ENCODE measurements at places on chromosomes 3 and 15. TPM values are rescaled to one million over a fixed set of nuclear protein-coding genes. Genes with fewer than 3 reads are reported as not detected.
A peak's percentile ranks its signal among the peaks of the same experiment; 100 is the strongest.

The ACAN gene
- total RNA-seq = not detected

The TMA7 gene
- total RNA-seq = 260 TPM

- H3K4me3 ChIP-seq = no peak overlapping the region
- H3K27ac ChIP-seq = no peak overlapping the region
- H3K4me1 ChIP-seq = peaks cover 2% of the 10 kb centered on the region
- H3K27me3 ChIP-seq = peaks cover 4% of the 10 kb centered on the region
- H3K36me3 ChIP-seq = peaks cover 5% of the 10 kb centered on the region
Measured at GRCh38 chr3:134576426-134576825, 74.4 kb downstream of the KY start.

DNA sequence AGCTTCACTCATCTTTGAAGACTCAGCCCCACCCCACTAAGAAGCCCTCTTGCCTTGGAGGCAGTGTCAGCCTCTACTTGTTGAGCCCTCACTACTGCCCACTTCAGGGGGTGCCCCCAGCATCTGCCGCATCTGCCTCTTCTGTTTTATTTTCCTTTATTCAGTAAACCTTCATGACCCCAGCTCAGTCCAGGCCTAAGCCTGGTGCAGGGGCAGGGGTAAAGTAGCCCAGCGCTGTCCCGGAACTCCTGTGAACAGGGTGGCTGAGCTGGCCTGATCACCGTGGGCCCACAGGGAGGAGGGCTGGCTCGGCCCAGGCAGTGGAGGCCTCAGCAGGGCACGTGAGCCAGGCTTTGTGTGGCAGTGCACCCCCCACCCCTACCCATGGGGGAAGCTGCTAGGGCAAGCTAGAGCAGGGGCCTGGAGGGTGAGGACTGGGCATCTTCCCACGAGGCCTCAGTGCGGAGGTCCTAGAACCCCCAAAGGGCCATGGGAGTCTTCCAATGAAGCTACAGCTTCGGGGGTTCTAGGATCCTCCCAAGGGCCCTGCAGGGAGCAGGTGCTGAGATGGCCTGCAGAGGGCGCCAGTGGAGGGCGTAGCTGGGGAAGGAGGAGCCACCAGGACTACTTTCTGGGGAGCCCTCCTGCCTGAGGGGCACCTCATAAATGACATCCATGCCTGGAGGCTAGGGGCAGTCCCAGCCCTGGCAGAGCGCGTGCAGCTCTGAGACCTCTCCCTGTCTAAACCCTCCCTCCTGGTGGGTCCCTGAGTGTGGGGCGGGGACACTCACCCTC, 36.0 kb downstream of the TSPAN3 start:
- H3K27ac ChIP-seq = peak overlapping the region; percentile 48
- peaks cover 48% of the 10 kb centered on the region for H3K36me3 ChIP-seq
- no peaks in the 10 kb centered on the region for H3K27me3 ChIP-seq

DNA sequence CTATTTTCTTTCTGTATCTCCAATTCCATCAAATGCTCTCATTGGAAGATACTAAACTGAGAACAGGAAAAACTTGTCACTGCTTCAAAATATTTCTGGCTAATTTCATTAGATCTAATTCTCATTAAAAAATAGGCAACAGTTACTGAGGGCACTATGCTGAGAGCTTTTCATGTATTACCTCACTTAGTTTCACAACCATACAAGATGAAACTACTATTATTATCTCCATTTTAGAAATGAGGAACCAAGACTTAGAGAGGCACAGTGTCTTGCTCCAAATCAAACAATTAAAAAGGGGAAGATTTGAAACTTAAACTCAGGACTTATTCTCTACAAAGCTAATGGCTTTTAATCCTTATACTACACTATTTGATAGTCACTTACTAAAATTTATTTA, 7.2 kb upstream of the OTOL1 start:
- H3K4me1 ChIP-seq = no peaks in the 10 kb centered on the region
- no peak for DNase-seq
- H3K27me3 ChIP-seq = peaks cover 16% of the 10 kb centered on the region
- no peaks in the 10 kb centered on the region for H3K36me3 ChIP-seq
- no peak overlapping the region for H3K27ac ChIP-seq

GRCh38 chr15:54208786-54209185, 230.5 kb downstream of the UNC13C start:
- DNase-seq = no peak
- no peak overlapping the region for H3K27ac ChIP-seq
- H3K36me3 ChIP-seq = no peaks in the 10 kb centered on the region
- no peak overlapping the region for H3K4me3 ChIP-seq
- H3K27me3 ChIP-seq = no peaks in the 10 kb centered on the region

DNA sequence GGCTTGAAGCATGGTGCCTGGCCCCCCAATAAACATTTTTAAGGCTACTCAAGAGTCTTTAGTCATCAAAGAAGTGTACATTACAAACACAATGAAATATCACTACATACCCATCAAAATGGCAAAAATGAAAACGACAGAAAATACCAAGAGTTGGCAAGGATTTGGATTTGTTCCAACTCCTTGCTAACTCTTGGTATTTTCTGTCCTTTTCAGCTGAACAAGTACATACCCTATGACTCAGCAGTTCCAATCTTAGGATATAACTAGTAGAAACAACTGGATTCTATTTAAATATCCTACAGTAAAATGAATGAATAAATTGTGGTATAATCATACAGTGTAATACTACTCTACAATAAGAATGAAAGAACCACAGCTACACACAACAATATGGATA, 25.1 kb upstream of the GABPB1 start:
- H3K36me3 ChIP-seq = peaks cover 5% of the 10 kb centered on the region
- H3K4me3 ChIP-seq = no peak overlapping the region
- peaks cover 7% of the 10 kb centered on the region for H3K4me1 ChIP-seq
- no peaks in the 10 kb centered on the region for H3K27me3 ChIP-seq

DNA sequence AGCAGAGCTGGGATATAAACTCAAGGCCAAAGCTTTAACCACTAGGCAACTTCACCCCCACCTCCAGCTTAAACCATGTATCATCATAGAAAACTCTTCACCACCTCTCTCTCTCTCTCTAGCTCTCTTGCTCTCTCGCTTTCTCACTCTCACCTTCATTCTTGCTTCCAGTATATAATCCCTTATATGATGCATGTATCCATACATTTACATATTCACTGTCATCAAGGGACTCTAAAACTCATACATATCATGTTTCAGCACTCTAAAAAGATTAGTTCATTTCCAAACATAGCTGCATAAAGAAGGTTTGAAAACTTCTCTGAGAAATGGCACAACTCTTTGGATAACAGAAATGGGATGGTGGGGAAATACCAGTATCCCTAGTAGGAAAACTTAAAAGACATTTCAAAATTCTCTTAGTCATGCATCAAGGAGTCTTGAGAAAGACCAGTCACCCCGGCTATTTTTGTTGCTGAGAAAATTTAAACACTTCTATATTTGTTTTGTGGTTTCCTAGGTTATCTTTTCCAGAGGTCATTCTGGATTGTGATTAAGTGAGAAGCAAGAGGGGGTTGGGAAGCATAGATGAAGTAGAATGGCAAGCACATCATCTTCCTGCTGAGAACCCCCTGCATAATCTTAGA, 447.8 kb upstream of the THBS1 start:
- no peak overlapping the region for H3K4me3 ChIP-seq
- H3K36me3 ChIP-seq = peaks cover 2% of the 10 kb centered on the region
- no peak overlapping the region for H3K27ac ChIP-seq
- peaks cover 24% of the 10 kb centered on the region for H3K27me3 ChIP-seq

DNA sequence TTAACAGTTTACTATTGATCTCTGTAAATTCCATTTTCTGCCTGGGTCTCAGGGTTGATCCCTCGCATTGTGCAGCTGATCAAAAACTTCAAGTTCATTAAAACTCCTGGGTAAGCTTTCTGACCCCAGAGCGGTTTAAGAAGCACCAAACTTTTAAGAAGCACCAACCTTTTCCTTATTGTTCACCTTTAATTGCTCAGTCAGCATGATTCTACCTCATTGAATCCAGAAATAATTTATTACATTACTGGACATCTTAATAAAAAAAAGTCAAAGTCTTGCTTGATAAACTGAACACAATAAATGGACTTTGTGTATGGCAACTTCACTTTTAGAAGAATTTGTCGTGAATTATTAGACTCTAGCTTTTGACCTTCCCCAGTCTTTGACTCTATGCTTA, 46.9 kb downstream of the HDGFL3 start:
- peaks cover 7% of the 10 kb centered on the region for H3K27me3 ChIP-seq
- no peak for DNase-seq
- H3K4me3 ChIP-seq = no peak overlapping the region
- H3K27ac ChIP-seq = no peak overlapping the region
- H3K36me3 ChIP-seq = peaks cover 25% of the 10 kb centered on the region

DNA sequence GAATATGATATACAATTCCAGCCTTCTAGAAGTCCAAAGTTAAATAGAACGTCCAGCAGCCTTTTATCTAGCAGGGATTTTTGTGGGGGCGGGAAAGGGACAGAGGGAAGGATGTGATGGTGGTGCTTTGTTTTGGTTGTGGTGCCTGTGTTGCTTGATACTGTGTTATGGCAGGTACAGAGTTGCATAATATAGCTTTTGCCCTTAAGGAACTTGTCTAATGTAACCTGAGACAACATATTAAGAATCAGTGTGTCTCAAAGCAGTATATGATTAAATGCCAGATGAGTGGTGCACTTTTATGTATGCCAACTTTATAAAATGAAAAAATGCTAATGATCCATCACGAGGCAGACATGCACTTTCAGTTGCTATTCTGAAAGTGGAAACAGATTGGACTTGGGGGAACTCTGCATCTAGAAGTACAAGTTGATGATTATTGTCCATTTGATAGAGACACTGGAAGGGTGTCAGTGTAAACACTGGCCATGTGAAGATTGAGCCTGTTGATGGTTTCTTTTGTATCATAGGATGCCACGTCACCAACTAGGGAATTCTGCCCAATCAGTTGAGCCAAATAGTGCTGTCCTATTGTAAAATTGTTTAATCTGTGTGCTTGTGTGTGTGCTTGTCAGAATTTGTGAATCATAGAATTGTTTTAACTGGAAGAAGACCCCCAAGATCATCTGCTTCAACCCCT, 23.0 kb downstream of the NEO1 start:
- no peak overlapping the region for H3K4me3 ChIP-seq
- no peak for DNase-seq
- H3K36me3 ChIP-seq = no peaks in the 10 kb centered on the region
- H3K27me3 ChIP-seq = no peaks in the 10 kb centered on the region
- no peaks in the 10 kb centered on the region for H3K4me1 ChIP-seq
- no peak overlapping the region for H3K27ac ChIP-seq

DNA sequence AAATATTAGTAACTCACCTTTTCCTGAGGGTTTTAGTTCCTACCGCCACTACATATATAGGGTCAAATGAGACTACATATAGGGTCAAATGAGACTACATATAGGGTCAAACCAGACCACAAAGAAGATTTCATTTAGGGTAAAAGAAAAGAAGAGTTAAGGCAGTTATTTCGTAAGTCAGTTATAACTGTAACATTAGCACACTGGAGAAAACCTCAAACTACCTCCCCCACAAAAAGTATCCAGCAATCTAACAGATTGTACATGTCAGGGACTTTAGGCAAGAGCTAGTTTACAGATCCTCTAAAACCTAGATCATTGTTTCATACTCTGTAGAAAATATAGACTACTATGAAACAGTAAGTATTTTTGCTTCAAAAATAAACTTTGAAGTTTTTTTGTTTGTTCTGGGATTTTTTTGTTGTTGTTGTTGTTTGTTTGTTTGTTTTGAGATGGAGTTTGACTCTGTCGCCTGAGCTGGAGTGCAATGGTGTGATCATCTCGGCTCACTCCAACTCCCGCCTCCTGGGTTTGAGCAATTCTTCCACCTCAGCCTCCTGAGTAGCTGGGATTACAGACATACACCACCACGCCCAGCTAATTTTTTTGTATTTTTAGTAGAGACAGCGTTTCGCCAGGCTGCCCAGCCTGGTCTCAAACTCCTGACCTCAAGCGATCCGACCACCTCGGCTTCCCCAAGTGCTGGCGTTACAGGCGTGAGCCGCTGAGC, 92.4 kb upstream of the CGNL1 start:
- H3K27me3 ChIP-seq = no peaks in the 10 kb centered on the region
- no peaks in the 10 kb centered on the region for H3K4me1 ChIP-seq
- H3K36me3 ChIP-seq = peaks cover 35% of the 10 kb centered on the region
- H3K27ac ChIP-seq = no peak overlapping the region

GRCh38 chr3:46846624-46847542, 16.4 kb downstream of the MYL3 start:
- no peaks in the 10 kb centered on the region for H3K36me3 ChIP-seq
- H3K4me3 ChIP-seq = peak overlapping the region; percentile 61
- H3K4me1 ChIP-seq = no peaks in the 10 kb centered on the region
- no peak overlapping the region for H3K27ac ChIP-seq
- H3K27me3 ChIP-seq = peaks cover 25% of the 10 kb centered on the region
- no peak for DNase-seq

DNA sequence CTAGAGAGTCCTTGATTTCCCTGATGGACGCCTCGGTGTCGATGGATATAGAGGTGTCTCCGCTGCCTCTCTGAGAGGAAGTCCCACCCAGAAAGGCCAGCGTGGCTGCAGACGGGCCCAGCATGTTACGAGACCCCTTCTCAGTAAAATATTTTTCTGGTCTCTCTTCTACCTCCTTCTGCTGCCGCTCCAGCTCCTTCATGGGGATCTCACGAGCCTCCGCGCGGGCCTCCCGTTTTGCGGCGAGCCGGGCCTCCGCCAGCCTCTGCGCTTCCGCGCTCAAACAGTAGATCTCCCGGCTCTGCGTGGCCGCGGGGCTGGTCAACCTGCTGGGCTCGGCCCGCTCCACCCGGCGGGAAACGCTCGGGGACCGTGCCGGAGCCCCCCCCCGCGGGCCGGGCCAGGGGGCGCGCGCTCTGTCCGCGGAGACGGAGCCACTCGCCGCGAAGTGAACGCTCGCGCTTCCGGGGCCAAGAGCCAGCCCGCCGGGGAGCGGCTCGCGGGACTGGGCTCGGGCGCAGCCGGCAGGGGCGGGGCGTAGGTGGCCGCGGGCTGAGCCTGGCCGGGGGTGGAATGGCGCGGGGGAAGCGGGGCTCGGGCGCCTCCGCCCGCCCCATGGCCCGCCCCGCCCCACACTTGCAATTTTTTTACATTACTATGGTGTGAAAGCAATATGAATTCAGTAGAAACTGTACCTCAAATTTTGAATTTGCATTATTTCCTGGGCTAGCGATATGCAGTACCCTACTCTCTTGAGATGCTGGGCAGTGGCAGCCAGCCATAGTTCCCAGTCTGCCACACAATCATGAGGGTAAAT, 10.2 kb upstream of the KCNMB3 start:
- peaks cover 8% of the 10 kb centered on the region for H3K27me3 ChIP-seq
- DNase-seq = peak; percentile 84
- H3K4me1 ChIP-seq = peaks cover 14% of the 10 kb centered on the region
- peaks cover 12% of the 10 kb centered on the region for H3K36me3 ChIP-seq
- peak overlapping the region; percentile 78 for H3K4me3 ChIP-seq

DNA sequence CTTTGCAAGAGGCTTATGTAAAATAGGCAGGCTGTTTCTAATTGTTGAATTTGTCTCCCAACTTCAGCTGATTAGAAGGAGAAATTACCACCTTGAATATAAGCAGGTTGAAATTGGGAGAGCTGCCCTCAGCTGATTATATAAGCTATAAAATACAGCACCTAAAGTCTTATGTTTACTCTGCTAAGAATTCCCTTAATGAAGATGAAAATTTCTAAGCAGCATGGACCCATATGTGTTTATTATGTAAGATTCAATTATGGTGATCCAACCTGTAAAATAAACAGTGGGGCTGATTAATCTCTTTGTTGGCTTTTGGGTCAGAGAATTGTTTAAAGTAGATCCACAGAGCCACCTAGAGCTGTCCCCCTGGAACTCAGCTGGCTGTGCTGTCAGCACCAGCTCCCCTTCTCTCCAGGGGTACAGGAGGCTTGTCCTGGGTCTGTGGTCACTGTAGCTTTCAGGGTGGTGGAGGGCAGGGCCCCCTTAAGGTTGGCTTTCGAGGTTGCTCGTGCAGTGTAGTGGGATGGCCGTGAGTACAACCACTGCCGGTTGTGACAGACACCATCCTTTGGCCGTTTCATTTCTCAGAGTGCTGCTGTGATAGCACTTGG, 9.5 kb downstream of the SLCO3A1 start:
- no peaks in the 10 kb centered on the region for H3K27me3 ChIP-seq
- no peak for DNase-seq
- H3K27ac ChIP-seq = no peak overlapping the region
- peaks cover 67% of the 10 kb centered on the region for H3K4me1 ChIP-seq

Data from activated naive CD8-positive, alpha-beta T cell treated with anti-CD3 and anti-CD28 coated beads, Interleukin-2, amount 10 ng/mL, durations not matched to agents 7 days and 5 days (primary cell).